ENCODE measurements at places on chromosomes 6 and 20.

DNA sequence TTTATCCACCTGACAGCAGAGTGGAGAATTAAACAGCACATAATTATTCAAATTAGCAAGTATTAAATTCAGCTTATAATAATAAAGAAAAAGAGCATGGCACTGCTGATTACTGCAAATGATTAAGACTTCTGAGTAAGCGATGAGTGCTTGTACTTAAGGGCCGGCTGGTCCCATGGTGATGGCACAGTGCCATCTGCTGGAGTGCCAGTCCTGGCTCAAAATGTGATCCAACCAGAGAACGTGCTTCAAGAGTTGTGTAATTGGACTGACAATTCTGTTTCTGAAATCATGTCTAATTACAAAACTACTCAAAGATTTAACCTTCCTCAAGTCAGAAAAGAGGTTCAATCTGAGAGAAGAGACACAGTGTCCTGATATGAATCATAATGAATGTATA is 181.6 kb upstream of the RGS17 start:
- DNase-seq = peak; percentile 78

DNA sequence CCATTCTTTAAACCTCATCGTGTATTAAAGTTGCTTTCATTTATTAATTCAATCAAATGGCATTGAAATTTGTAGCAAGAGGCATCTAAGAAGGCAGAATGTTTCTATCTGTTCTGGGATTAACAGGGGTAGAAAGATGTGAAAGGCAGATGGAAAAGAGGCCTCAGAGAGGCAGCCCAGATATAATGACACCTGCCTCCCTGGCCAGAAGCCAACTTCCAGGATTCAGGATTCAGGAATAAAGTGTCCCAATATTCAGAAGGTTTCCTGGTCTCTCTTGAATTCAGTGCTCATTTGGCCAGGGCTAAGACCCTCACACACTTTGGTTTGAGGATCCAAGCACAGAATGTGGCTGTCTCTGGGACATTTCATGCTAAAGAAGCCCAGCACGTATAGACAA is 39.9 kb downstream of the HLA-B start:
- DNase-seq = no peak

DNA sequence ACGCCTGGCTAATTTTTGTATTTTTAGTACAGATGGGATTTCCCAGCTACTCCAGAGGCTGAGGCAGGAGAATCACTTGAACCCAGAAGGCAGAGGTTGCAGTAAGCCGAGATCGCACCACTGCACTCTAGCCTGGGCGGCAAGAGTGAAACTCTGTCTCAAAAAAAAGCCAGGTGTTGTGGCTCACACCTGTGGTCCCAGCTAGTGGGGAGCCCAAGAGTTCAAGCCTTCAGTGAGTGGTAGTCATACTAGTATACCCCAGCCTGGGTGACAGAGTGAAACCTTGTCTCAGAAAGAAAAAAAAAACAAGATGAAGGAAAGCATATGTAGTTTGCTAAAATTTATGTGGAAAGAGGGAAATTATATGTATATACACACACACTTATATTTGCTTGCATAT is 20.0 kb upstream of the POU5F1 start:
- no peak for DNase-seq

DNA sequence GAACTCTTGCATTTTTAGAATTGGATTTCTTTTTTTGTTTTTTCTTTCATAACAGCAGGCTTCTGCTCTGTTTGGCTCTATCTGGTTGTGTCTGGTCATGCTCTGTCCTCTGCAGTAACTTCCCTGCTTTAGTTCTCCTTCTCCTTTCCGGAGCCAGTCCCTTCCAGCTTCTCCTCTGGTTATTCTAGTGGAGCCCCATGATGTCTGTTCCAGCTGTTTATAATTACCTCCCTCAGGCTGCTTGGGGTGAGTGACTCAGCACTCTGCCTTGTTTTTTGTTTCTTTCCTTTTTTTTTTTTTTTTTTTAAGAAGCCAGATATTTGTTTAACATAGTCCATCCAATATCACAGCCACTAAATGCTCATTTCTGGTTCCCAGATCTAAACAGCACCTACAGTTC is 409.6 kb downstream of the MAFB start:
- DNase-seq = peak; percentile 14
